ENCODE measurements at places on chromosomes 5 and 9.
A peak's percentile ranks its signal among the peaks of the same experiment; 100 is the strongest.

- no peak for DNase-seq
Measured at GRCh38 chr5:172482156-172483020, 28.1 kb upstream of the SH3PXD2B start.

DNA sequence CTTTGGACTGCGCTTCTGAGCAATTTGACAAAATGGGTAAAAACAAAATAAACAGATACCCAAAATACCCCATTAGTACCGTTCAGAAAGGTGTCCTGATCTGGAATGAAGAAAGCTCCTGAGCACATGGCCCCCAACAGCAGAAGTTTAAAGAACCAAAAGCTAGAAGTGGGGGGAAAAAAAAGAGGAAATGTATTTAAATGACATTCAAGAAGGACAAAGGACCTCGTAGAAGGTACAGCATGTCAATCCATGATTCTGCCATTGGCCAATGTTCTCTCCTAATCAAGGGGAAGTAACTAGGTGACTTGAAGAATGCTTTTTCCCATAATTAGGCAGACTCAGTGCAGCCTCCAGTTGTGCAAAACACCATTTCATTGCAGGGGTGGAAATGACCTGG is 78.6 kb downstream of the SERINC5 start:
- no peak for DNase-seq

DNA sequence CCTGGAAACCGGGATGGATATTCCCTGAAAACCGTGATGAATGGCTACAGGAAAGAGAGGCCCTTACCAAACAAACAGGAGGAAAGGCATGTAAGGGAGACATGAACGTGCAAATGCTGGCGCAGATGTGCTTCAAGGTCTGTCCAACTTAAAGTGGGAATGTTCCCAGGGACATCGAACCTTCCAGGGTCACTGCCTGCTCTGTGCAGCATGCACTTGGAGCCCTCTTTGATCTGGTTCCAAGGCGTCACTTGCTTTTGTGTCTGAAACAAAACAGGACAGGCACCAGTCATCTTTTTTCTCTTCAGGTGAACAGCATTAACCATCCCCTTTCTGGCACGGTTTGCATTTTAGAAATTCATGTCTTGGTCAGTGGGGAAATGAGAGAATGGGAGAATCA is 479.4 kb downstream of the RASEF start:
- no peak for DNase-seq

DNA sequence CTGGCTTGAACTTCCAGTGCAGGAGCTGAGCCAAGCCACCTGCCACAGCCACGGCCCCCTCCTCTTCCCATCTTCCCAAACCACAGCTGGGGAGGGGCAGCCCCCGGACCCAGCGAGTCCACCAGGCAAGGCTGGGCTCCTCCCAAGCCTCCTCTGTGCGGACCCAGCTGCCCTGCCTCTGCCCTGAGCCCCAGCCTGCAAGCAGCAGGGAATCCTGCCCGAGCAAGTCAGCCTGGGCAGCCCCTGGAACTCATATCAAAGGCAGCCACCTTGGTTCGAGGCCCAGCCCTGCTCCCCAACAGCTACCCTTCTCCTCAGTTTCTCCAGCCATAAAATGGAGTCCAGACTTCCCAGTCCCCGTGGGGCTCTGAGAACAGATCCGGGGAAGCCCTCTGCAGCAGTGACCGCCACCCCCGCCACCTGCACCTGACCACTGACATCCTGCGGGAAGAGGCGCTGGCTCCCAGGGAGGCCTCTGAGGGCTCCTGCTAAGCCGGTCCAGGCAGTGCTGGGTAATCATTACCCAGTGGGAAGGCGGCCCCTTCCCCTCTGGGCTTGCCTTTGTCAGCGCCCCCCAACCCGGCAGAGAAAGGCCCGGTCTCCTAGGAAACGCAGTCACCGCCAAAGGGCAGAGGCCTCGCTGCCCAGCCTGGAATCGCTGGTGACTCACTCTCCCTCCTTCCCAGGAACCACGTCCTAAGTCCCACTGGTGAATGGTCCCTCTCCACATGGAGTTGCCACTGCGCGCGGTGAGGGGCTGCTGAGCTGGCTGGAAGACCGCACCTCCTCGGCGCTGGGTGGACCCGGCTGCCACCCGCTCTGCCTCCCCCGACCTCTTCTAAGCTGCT is 1.5 kb downstream of the VAV2 start:
- DNase-seq, result no peak

DNA sequence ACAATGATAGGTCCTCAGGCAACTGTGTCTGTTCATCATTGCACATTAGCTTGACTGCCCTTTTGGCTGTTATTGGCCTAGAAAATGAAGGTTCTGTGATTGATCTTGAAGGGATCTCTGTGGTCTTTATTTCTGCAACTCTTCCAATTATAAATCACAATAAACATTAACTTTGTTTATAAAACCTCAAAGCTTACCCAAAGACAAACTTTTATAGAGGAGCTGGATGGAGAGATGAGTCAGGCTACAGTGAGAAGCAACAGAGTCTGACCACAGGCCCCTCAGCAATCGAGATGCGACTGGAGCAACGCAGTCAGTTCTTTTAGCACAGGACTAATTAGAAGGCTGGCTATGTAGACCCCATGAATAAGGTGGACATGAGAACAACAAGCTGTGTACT is 5.3 kb downstream of the MACROH2A1 start:
- no peak for DNase-seq

DNA sequence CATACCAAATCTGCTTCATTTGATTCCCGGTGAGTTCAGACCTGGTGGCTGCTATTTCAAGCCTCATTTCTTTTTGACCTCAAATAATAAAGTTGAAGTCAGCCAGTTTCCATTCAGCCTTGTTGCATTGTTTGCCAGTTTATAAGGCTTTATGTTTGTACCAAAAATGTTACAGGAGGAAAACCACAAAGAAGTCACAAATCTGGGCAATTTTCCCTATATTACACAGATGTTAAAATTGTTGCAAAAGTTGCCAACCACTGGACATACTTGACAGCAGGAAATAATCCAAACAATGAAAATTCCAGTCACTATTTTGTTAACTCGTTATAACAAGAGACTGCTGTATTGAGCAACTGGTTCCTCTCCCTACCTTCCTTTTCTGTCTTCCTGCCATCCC is 1325.0 kb upstream of the DMAC1 start:
- no peak for DNase-seq

GRCh38 chr9:129081388-129081904 is 535 bp downstream of the DOLPP1 start:
- no peak for DNase-seq

GRCh38 chr9:71911908-71912335 is 483 bp downstream of the C9orf85 start:
- DNase-seq, result no peak

- DNase-seq, result peak; percentile 32
Measured at GRCh38 chr5:79561525-79561893, 47.6 kb upstream of the HOMER1 start.

DNA sequence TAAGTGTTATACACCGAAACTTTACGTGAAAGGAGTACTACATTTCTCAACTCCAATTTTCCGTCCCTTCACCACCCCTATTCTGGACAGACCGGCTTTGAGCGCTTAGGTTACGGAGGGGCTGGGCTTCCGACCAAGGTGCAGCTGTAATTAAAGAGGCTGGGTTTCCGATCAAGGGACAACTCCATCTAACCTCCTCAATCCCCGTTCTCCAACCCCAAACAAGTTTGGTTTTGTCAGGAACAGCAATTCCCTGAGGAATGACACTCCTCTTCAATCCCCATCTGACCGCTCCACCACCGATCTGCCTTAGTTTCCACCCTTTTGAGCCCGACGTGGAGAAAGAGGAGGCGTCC is 577 bp downstream of the TUT7 start:
- peak; percentile 13 for DNase-seq

DNA sequence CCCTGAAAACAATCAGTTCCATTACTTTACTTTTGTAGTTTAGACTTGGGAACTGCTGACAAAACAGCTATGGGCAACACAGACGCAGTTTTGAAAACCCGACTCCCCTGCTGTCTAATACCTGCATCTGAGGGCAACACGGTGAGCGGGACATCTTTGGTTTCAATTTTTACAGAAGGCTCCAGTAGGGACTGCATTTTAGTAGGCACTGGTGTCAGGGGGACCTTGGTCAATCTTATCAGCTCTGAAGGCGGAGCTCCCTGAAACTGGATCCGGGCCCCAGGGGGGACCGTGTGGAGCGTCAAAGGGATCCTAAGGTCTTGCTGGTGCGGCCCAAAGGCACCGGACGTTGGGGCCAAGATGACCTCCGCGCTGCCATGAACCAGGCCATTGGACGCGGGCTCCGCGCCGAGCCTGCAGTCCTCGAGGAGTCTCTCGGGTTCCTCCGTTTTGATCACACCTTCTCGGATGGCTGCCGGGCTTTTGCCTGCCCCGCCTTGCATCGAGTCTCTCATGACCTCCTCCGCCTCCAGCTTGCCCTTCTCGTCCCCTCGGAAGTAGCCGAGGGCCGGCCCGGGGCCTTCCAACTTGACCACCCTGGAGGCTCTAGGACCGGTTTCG is 1.1 kb downstream of the SOX30 start:
- no peak for DNase-seq

- DNase-seq, result no peak
Measured at GRCh38 chr5:137167187-137167586, 331.9 kb downstream of the SPOCK1 start.

DNA sequence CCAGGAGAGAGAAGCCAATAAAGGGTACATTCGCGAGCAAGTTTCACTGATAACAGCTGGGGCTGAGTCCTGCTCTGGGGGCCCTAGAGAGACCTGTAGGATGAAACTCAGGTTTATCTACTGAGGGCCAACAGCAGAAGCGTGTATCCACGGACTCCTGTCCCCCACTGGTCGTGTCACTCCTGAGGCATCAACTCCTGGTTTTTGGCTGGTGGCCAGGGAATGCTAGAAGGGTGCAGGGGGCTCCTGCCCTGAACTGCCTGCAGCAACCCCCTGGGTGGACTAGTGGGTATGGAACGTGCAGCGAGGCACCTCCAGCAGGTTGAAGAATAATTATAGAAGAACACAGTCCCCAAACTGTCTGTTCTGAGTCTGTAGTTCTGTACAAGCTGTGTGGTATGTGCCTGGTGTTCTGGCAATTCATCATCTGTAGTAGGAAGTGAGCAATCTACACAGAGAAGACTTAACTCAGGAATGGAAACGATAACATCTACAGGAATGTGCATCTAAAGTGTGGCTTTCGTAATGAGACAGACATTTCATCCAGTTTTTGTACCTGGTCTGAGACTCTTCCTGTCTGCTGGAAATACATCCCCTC is 64.5 kb upstream of the GNA14 start:
- no peak for DNase-seq

DNA sequence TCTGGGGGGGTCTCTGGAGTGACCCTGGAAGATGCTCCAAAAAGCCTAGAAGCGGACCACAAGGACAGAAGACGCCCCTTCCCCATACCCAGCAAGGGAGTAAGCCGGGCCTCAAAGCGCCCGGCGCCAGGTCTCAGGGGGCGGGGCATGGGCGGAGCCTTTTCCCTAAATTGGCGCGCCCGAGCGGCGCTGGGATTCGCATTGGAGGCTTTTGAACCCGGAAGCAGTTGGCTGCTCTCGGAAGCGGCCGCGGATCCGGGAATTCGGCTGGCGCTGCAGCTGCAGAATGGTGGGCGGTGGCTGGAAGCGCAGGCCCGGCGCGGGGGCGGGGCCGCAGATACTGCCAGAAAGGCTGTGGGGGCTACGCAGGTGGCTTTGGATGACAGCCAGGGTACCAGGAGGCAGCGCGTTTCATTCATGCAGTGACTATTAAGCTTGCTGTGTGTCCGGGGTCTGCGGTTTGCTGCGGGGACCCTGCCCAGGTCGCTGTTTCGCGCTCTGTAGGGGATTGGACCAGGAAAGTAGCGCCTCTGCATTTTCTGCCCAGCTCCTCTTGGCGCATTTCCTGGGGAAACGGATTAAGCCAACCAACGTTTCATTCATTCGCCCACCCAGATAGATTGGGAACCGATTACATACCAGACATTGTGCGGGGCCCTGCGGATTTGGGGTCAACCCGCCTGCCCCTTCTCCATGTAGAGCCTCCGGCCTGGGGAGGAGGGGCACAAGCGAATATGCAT is 83.0 kb upstream of the FREM1 start:
- peak; percentile 49 for DNase-seq

DNA sequence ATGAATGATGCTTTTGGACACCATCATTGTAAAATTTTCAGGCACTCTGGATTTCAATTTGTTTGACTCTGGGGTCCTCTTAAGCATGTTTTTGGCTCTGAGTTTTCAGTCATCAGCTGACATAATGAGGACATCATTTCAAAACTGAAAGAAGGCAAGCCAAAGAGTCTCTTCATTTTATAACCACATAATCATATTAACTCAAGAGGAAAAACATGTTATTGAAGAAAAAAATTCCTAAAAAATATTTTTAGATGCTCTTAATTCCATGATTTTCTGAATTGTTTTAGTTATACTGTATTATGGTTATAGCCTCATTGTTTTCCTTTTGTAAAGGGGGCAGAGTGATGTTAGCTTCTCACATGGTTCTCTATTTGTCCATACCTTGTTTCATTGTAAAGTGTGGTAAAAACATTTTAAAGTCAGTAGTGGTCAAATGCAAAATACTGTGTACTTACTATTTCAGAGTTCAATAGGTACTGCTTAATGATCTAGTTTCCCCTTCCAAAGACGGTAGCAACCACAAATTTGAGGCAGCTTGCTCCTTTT is 472.1 kb downstream of the DMRT2 start:
- DNase-seq, result no peak

DNA sequence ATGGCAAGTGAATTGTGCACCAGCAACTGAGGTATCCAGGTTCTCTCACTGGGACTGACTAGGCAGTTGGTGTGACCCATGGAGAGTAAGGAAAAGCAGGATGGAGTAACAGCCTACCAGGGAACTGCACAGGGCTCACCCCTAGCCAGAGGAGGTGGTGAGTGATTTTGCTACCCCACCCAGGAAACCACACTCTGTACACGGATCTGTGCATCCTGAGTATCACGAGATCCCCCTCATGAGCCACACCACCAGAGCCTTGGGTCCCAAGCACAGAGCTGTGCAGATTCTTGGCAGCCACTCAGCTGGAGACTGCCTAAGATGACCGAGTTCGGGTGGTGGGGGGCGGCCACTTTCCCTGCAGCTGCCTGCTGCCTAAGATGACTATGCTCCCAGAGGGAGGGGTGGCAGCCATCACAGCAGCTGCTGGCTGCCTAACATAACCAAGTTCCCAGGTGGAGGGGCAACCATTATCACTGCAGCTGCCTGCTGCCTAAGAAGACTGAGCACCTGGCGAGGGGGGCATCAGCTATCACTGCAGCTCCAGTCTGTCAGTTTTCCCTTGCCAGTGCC is 48.4 kb upstream of the EFNA5 start:
- DNase-seq, result no peak

DNA sequence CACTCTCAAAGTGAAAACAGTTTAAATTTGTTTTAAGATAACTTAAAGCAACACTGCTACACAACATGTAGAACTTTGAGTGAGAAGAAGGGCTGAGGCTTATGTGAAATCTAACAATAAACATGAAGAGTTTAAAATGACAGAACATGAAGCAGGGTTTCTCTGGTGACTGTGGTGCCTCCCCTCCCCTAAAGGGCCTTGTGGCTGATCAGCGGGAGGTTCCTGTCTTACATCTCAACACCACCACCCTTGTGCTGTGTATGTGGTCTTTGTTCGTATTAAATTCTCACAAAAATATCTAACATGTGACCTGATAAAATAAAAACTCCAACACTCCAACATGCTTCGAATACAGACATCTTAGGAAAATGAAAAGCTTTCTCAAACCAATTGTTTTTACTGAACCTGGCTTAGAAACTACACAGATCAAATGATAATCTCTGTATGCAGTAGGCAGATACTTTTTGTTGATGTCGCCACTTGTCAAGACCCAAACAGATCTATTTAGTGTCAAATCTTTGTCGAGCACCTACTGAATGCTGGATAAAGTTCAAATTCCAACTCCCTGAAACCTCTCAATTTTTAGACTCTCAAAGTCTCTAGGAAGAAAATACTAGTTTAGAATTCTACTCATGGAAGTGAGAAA is 9.9 kb upstream of the IQGAP2 start:
- no peak for DNase-seq

GRCh38 chr5:13536933-13537332 is 407.6 kb downstream of the DNAH5 start:
- DNase-seq, result no peak
